ENCODE measurements at places on chromosomes 3 and 15.

- DNase-seq = peak; percentile 16
These were observed 134.3 kb downstream of the TIGIT start for GRCh38 chr3:114428044-114428595.

- DNase-seq = no peak
These were observed 53.7 kb downstream of the CGGBP1 start for GRCh38 chr3:88005066-88005465.

- DNase-seq = no peak
These were observed 4.2 kb downstream of the CAPN3 start for GRCh38 chr15:42363487-42363886.

GRCh38 chr3:23796518-23796917 lies 9.2 kb upstream of the UBE2E1 start:
- no peak for DNase-seq

- DNase-seq = no peak
These were observed 470.2 kb upstream of the TPRG1 start for GRCh38 chr3:188701485-188701969.

- no peak for DNase-seq
These were observed 35.1 kb upstream of the IL12A start for GRCh38 chr3:159953325-159954085.

GRCh38 chr3:22007368-22007767 lies 256.4 kb upstream of the ZNF385D start:
- DNase-seq = no peak

GRCh38 chr3:127707851-127708411 lies 35.2 kb downstream of the ABTB1 start:
- DNase-seq = no peak

GRCh38 chr3:14691239-14691638 lies 16.3 kb downstream of the C3orf20 start:
- DNase-seq = peak; percentile 50

DNA sequence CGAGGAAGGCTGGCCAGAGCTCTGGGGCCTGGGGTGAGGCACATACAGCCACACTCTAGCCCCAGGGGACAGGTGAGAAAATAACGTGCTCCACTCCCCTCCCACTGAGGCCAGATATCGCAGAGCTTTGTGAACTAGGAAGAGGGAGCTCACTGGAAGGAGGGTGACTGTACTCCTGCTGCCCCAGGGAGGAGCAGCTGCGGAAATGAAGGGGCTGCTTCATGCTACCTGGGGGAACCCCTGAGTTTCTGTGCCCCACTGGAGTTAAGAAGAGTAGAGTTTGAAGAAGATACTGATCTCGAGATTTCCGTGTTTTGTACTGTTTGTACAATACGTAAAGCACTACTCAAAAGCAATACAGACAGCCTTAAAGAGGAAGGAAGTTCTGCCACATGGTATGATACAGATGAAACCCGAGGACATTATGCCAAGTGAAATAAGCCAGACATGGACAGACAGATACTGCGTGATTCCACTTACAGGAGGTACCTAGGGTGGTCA lies 44.6 kb downstream of the CMTM6 start:
- DNase-seq = peak; percentile 50

- DNase-seq = no peak
These were observed 9.8 kb upstream of the MEF2A start for GRCh38 chr15:99556011-99556410.

DNA sequence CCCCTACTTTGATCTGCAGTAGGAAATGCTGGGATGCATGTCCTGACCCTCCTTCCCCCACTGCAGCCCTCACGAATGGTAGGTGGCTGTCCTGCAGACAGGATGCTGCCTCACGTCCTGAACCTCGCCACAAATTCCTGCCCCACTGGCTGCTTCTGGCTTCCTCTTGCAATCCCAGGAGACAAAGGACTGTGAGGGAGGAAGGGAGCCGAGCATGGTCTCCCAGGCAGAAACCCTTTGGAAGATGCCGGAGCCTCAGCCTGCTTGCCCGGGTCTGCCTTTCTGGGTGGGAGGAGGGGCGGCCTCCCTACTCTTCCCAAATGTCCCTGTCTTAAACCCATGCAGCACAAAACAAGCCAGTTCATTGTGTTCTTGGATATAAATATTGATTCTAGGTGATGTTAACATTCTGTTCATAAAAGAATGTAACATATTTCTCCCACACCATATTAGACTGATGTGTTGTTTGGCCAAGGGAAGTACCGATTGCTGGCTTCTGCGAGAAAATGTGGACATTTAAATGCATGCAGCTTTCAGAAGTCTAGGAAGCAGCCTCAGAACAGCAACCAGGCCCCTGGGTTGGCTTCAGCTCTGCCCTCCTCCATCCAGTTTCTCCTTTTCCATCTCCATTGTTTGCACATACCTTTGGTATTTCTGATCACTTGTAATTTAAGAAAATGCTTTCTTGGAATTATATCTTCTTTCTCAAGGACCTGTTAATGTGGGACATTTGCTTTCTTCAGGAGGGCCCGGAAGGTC lies 75.3 kb downstream of the HMG20A start:
- DNase-seq = no peak

DNA sequence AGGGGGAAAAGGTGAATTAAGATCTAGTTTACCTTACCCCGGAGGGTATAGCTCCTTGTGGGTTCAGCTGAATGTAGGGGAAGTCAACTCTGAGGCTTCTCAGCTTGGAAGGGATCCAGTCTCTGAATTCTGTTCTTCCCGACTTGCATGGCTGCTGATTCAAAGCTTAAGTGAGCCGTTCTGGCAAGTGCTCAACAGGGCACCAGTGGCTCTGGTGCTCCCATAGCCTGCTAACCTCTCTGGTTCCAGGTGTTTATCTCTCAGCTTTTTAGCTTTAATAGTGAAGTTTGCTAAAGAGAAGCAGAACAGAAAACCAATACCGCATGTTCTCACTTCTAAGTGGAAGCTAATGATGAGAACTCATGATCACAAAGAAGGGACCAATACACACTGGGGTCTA lies 46.3 kb upstream of the RBP1 start:
- DNase-seq = no peak

DNA sequence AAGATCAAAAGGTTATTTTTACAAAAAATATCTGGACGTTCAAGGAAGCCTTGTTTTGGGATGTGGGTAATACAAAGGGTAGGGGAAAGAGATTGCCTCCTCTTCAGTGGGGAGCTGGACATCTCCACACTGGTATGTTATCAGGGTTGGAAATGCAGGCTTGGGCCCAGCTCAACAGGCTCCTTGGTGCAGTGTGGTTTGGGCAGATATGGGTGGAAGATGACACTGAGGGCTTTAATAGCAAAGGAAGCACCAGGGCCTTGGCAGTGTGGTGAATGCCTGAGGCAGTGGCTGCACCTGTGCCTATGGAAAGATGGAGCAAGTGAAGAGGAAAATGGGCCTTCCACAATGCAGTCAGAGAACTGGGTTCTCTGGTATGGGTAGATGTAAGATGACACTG lies 11.2 kb upstream of the MED12L start:
- DNase-seq = no peak

DNA sequence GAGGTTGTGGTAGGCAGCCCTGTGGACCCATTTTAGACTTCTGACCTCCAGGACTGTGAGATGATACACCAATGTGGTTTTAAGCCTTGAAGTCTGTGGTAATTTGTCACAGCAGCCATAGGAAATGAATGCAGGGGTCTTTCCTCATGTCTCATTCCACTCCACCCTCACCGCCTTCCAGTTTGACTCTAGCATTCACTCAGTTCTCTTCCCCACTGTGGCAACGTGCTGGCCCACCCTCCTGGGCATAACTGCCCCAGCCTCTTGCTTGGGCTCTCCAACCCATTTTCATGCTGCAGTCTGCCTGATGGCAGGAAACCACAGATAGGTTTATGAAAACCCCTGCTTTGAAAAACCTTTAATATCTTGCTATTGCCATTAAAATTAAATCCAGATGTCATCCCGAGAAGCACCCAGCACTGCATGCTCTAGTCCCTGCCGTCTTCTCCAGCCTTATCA lies 7.3 kb upstream of the TRNT1 start:
- no peak for DNase-seq

DNA sequence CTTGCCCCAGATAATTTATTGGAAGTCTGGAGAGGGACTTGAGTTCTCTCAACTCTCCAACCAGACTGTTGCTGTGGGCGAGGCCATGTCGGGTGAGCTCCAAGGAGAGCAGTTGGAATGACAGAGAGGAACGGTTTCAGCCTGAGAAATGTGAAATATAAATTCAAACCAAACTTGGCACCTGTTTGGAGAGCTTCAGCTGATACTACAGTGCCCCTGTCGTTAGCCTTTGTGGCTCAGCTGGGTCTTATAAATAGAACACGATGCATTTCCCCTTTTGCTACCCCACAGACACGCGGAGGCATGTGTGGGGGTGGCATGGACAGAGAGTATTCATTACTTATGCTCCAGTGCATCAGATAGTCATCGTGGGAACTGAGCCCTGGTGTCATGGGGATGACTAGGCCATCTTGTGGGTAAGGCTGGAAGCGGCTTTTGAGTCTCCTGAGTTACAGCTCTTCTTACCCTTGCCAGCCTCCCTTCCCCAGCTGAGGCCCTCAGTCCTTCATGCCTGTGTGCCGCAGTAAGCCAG lies 15.6 kb downstream of the SMAD3 start:
- DNase-seq = peak; percentile 80

Measured in GM10248 (cell line).